Stomach (tissue), 19 donors: ENCODE measurements at places on chromosomes 6 and 20.
A peak's percentile ranks its signal among the peaks of the same experiment; 100 is the strongest.

DNA sequence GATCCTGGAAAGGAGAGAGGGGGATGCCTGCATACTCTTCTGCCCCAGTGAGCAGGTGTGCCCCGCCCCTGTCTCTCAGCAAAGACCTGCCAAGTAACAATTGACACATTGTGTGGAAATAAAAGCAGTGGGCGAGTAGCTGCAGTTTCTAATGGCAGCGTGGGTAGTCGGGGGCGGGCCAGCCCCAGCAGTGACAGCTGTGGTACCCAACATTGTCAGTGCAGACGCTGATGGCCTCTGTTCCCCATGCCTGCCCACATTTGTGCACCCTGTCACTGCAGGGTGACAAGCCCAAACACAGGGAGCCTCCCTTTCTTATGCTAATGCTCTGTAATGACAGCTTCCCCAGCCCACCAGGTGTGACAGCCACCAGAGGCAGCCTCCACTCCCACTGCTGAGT, 491.7 kb downstream of the DHX35 start:
- no peak for DNase-seq

DNA sequence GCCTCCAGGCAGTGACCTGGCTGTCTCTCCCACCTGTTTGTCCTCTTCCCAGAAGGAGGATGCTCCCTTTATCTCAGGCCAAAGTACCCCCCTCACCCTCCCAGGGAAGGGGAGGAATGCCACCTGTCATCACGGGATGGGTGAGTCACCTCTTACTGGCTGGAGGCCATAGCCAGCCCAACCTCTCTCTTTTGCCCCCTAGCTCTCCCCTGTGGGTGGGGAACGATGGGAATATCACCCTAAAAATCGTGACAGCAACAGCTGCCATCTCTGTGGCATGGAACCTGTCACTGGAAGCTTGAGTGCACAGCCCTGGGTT, 137.5 kb upstream of the PTPN1 start:
- DNase-seq, result no peak

DNA sequence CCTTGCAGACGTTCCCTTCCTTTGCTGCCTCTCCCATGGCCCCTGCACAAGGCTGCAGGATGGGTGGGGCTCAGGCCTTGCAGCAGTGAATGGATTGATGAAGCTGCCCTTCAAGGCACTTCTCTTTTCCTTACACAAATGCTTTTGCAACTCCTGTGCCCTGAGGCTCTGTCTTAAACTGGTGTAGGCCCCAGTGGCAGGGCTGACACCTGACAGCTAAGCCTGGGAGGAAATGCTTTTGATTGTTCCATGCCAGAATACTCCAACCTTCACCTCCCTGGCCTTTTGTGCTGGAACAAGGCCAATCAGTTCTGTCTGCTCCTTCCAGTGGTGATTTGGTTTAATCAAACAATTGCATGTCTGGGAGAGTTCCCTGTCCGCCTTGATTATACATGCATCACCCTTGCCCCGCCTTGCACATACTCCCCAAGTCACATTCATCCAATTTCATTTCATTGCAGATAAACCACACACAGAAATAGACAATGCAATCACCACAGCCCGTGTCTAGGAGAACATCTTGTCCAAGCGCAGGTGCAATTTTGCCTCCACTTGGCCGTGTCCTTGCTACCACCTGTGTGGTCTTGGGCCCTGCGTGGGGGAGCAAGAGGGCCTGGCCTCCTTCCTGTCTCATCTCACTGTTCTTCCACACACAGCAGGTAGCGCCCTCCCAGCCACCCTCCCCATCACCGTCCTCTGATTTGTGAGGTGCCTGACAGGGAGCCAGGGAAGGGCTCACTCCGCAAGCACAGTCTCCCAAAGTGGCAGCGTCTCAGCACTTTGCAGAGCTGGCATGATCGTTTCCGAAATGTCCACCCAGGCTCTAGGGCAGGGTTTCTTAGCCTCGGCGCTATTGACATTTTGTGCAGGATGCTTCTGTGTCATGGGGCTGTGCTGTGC, 120.4 kb downstream of the CDH26 start:
- DNase-seq, result peak; percentile 29

DNA sequence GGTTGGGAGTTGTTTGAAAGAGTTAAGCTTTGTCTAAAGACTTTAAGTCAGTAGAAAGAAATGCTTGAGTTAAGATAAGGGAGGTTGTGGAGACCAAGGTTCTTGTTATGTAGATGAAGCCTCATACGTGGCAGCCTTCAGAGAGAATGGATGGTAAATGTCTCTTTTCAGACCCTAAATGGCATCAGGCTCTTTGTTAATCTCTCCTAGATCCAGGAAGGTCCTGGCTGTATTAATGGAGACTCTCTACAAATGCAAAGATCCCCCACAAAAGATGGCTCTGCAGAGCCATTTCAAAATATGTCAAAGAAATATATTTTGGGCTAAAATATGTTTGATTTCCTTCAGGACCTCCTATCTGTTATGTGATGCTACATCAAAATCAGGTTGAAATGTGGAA, 161.6 kb downstream of the ADAT2 start:
- no peak for DNase-seq

- no peak for DNase-seq
Observed at GRCh38 chr6:82915666-82916065, 150.0 kb downstream of the UBE3D start.

DNA sequence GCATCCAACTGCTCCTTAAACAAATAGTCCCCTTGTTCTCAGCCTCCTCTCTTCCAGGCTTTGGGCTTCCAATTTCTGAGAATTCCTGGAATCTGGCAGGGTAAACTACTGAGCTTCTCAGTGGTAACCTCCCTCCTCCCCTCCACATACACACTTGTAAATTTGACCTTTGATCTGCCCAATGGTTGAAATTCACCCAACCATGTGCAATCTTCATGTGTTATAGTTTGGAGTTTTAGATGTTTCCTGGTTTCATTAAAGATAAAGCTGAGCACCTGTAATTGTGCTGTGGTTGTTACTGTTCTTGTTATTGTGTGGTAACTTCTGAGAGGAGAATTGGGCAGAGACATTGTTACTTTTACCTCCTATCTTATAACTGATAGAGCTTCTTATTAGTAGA, 328.4 kb downstream of the TPBG start:
- no peak for DNase-seq

GRCh38 chr6:108157981-108158525, 7.8 kb upstream of the NR2E1 start:
- no peak for DNase-seq

DNA sequence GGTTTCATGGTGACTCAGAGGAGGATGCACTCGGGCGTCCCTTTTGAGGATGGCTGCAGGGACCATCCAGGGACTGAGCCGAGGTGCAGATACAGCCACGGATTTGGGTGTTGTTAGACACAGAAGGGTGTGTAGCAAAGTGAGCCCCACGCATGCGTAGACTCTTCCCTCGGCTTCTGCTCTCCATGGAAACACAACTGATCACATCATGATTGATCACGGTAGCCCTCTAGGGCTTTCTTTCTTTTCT, 606 bp upstream of the ULBP1 start:
- no peak for DNase-seq

GRCh38 chr6:169641461-169642085, 60.3 kb downstream of the WDR27 start:
- DNase-seq, result no peak

DNA sequence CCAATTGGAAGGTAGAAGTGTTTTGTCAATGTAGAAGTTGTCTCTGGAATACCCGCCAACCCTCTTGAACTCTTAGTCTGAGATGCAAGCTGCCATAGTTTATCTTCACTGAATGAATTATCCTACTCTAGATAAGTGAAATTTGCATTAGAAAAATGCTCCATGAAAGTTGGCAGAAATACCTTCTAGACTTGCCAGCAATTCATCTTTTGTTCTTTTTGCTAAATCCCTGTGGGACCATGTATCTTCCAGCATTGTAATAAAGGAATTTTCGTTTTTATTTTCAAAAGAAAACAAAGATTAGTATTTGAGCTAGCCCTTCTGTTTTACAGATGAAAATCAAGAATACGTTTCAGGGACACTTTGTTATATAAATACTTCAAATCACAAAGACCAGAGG, 244.2 kb downstream of the CBLN4 start:
- DNase-seq, result no peak

- no peak for DNase-seq
Observed at GRCh38 chr6:79842376-79843040, 104.8 kb downstream of the ELOVL4 start.

DNA sequence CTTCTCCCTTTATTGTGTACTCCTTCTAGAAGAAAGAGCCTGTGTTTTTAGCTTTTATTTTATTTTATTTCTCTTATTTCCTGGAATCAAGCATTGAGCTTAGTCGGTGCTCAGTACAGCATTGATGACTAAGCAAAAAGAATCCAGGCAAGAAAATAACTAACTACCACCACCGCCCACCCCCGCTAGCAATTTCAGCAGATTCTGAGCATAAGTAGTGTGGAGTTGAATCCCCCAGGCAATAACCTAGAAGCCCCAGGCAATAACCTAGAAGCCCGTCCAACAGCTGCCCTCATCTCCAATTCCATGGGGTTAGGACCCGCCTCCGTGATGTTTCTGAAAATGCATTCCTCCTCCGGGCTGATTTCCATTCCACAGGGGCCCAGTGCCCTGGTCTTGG, 258.0 kb upstream of the TAB2 start:
- no peak for DNase-seq
